T-helper 1 cell (primary cell): ENCODE measurements at places on chromosomes 12 and 14.

DNA sequence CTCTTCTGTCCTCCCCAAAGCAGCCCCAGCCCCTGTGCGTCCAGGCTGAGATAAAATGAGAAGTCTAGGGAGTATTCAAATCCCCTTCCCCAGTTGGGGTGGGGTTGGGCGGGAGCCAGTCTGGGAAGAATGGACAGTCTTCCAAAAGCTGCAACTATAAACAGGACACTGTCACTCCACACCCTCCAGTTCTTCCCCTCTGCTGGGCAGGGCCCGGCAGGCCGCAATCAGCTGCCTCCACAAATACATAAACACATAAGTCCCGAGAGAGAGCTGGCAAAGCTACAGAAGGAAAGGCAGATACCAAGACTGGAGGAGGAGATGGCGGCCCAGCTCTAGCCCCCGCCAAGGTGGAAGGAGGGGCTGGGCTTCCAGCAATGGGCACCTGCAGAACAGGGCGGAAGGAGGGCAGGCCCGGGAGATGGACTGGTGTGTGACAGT, 12.7 kb downstream of the LTBP2 start:
- no peak for DNase-seq

- no peak for DNase-seq
These were observed 17.7 kb downstream of the EPYC start for GRCh38 chr12:90987101-90987500.

GRCh38 chr12:77256956-77257355, 191.6 kb upstream of the E2F7 start:
- no peak for DNase-seq

- DNase-seq: no peak
These were observed 233.3 kb upstream of the FOXN3 start for GRCh38 chr14:89650077-89650978.

- DNase-seq: no peak
These were observed 6.3 kb downstream of the SLC7A8 start for GRCh38 chr14:23177181-23177580.

DNA sequence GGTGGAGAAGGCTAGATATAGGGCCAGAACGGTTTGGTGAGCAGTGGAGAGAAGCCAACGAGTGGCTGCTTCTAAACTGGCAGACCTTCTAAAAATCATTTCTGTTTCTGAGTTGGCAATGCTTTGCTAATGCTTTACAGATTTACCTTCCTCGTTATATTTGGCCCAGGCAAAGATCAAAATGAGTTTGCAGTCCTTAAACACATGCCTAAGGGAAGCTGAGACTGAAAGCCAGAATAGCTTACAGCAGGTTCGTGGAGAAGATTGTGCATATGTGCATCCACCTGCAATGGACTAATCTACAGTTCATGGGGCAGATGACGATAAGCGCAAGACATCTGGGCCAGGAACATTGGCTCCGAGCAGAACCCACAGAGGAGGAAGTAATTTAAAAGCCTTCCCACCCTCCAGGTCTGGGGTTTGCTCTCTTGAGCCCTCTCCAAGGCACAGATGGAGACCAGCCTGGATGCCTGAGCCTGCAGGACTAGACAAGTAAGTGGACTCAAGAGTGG, 99.4 kb downstream of the NINJ2 start:
- no peak for DNase-seq

DNA sequence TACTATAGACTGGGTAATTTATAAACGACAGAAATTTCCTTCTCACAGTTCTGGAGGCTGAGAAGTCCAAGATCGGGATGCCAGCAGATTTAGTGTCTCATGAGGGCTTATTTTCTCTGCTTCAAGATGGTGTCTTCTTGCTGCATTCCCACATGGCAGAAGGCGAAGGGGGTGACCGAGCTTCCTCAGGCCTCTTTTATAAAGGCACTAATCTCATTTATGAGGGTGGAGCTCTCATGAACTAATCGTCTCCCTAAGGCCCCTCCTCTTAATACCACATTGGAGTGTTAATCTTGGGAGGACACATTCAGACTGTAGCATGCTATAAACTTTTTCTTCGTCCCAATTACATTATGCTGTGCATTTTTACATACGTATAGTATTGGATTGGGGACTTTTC, 200.4 kb upstream of the ARHGAP5 start:
- no peak for DNase-seq

GRCh38 chr12:130031571-130032189, 127.9 kb upstream of the TMEM132D start:
- DNase-seq: peak; percentile 38

DNA sequence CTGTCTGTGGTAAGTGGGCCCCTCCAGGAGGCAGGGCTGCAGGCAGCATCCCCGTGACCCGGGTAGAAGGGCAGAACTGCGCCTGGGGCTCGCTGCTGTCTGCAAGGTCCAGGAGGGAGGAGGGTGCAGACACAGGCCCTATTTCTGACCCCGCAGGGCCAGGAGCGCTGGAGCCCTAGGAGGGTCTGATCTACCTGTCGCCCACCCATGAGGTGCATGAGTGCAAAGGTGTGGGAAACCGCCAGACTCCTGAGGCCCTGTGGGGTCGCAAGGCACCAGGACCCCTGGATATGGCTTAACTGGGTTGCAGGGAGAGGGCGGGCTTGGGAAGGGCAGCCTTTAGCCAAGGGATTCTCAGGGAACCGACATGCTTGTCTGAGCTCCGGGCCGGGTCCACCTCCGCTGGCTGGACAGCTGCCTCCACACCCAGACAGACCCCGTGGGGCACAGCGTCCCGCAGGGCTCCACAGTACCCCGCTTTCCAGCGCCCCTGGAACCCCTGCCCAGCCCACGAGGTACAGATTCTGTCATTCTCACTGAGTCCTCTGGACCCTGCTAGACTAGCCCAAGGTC, 72.9 kb upstream of the TSPAN11 start:
- no peak for DNase-seq

GRCh38 chr12:123075646-123076171, 75.2 kb downstream of the PITPNM2 start:
- peak; percentile 89 for DNase-seq

DNA sequence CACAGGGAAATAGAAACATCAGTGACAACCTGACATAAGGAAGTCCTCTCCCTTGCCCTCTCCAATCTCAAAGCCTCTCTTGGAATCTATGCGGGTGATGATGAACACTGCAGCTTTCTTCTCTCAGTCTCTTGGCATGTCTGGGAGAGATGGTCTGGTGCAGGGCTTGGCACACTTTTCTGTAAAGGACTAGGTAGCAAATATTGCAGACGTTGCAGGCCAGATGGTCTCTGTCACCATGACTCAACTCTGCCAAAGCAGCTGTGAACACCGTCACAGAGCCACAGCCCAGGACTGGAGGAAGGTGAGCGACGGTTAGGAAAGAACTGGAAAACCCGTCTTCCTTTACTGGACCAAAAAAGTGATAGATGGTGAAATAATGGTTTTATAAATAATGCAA, 591.0 kb upstream of the TMEM132C start:
- no peak for DNase-seq

- DNase-seq: no peak
These were observed 569 bp upstream of the RGS6 start for GRCh38 chr14:71931492-71932228.

GRCh38 chr12:31868965-31869364, 90.2 kb upstream of the RESF1 start:
- no peak for DNase-seq

- DNase-seq: no peak
These were observed 50.7 kb downstream of the TMTC1 start for GRCh38 chr12:29733060-29733459.

GRCh38 chr12:80892597-80893445, 44.9 kb downstream of the LIN7A start:
- no peak for DNase-seq

DNA sequence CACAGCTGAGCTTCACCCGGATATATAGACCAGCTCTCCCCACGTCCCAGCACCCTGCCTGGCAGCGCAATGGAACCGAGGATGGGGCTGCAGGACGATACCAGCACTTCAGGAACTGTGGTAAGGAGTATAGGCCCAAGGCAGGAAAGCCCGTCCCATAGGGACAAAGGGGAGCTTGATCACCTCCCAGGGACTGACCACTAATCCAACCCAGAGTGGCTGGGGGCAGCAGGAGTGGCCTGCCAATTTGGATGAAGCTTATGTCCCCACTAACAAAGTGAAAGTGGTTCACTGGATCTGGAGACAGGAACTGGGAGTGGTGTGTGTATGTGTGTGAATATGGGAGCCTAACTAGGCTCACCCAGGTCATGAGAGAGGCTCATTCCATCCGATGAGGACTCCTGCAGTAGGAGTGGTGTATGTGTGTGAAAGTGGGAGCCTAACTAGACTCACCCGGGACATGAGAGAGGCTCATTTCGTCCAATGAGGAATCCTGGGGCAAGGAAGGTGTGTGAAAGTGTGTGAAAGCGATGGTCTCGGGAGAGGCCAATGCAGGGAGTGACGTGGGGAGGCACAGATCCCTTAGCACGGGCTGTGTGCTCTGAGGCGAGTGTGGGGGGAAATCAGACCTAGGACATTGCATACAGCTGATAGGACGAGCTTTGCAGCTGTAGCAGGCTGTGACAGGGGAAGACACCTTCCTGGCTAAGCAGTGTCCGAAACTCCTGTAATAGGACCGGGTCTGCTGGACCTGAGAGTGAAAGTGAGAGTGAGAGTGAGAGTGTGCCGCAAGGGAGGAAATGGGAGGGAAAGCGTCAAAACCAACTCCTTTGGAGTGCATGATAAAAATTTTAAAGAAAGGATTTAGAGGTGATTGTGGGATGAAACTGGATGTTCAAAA, 25.7 kb downstream of the KLRK1 start:
- no peak for DNase-seq

- DNase-seq: no peak
These were observed 55.6 kb upstream of the ZDHHC17 start for GRCh38 chr12:76708296-76708695.

DNA sequence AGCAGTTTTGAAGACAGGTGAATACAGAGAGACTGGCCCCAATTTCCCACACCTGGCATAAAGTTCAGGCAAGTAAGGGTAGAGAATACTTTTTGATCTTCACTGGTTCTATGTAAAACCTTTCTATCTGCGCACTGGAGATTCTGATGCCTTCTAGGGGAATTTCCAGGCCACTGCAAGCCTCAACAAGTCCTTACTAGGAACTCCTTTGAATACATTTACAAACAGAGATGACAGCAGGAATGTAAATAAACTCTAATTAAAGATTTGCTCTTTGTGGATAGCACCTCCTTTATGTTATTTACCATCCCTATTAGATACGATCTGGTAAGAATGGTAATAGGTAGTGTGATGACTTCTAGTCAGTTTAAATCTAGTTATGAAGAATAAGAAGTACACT, 69.2 kb downstream of the NTN4 start:
- no peak for DNase-seq

DNA sequence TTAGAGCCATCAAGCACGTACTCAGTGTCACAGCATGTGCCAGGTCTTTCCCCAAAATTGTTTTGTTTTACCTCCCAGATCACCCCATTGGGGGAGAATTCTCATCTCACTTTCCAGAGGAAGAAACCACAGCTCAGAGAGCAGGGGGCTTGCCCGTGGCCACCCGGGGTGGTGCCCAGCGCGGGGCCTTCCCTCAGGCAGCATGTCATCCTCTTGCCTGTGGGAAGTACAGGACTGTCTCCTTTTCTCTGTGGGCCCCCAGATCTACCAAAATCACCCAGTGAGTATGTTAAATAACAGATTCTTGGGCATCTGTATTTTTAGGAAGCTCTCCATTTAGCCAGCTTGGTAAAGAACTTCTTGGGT, 5.9 kb downstream of the RPS6KL1 start:
- DNase-seq: no peak

GRCh38 chr12:23980826-23981225, 31.4 kb upstream of the SOX5 start:
- DNase-seq: no peak

- no peak for DNase-seq
These were observed 95.6 kb downstream of the GAS2L3 start for GRCh38 chr12:100668945-100669536.

GRCh38 chr14:91750634-91751198, 18.8 kb upstream of the CATSPERB start:
- DNase-seq: no peak

DNA sequence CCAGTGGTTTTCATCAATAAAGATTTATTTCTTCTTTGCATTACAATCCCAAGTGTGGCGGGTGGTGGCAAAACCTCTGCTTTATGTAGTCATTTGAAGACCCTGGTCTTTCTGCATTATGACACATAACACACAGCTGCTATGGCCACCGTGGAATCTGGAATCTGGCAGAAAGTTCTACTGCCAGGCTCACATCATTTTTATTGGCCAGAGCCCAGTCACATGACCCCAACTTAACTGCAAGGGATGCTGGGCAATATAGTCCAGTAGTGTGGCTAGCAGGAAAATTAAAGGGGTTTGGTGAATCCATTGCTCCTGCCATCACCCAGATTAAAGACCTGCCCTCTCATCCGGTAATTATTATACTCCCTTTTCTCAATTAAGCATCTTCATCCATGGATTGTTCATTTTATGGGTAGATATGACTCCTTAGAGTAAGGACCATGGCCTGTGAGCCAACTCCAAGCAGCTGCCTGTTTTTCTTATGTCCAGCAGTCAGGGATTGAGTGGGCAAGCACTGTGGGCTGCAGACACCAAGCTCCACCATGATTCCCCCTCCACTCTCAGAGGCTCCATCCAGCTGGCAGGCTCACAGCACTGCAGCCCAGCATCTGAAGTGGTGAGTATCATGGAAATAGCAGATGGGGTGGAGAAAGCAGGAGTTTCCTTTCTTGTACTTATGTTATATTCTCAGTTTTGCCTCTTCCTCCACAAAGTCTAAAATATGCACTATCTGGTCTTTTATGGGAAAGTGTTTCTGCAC, 1030.7 kb downstream of the AACS start:
- no peak for DNase-seq

DNA sequence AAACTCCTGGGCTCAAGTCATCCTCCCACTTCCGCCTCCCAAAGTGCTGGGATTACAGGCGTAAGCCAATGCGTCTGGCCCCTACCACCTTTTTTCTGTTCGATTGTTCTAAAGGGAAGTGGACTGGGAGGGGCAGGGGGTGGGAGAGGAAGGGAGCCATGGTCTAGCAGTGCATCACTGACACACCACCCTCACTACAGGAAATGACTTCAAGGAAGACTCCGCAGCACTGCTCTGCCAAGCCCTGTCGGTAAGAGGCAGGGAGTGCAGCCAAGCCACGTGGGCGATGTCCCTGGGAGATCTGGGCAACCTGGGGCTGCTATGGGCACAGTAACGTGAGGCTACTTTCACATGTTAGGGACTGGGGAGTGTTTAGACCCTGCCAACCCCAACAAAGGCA, 18.0 kb downstream of the LRRC74A start:
- DNase-seq: peak; percentile 38

GRCh38 chr14:77570706-77571268, 45.6 kb downstream of the SPTLC2 start:
- DNase-seq: no peak
